ENCODE measurements at places on chromosomes 6 and 20. TPM values are rescaled to one million over a fixed set of nuclear protein-coding genes. Genes with fewer than 3 reads are reported as not detected.
A peak's percentile ranks its signal among the peaks of the same experiment; 100 is the strongest.

The NDUFAF4 gene
- total RNA-seq, result 45.9 TPM

The NMBR gene
- total RNA-seq, result 0.37 TPM

GRCh38 chr6:1423578-1423977 is 34.2 kb downstream of the FOXF2 start:
- DNase-seq, result no peak

GRCh38 chr6:151067684-151068596 is 171.8 kb upstream of the AKAP12 start:
- no peak for DNase-seq

The CRIP3 gene
- 17.2 TPM for total RNA-seq

DNA sequence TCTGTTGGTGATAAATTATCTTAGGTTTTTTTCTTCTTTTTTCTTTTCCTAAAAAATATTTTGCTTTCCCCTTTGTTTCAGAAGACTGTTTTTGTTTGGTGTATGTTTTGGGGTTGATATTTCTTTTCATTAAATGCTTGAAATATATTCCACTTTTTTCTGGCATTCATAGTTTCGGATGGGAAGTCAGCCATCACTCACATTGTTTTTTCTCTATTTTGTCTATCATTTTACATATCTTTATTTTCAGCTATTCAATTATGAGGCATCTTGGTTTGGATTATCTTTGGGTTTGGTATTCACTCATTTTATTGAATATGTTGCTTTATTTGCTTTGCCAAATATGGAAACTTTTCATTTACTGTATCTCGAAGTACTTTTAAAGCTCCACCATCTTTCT is 600.5 kb upstream of the EYS start:
- DNase-seq, result no peak

The TMEM151B gene
- total RNA-seq, result 108 TPM

DNA sequence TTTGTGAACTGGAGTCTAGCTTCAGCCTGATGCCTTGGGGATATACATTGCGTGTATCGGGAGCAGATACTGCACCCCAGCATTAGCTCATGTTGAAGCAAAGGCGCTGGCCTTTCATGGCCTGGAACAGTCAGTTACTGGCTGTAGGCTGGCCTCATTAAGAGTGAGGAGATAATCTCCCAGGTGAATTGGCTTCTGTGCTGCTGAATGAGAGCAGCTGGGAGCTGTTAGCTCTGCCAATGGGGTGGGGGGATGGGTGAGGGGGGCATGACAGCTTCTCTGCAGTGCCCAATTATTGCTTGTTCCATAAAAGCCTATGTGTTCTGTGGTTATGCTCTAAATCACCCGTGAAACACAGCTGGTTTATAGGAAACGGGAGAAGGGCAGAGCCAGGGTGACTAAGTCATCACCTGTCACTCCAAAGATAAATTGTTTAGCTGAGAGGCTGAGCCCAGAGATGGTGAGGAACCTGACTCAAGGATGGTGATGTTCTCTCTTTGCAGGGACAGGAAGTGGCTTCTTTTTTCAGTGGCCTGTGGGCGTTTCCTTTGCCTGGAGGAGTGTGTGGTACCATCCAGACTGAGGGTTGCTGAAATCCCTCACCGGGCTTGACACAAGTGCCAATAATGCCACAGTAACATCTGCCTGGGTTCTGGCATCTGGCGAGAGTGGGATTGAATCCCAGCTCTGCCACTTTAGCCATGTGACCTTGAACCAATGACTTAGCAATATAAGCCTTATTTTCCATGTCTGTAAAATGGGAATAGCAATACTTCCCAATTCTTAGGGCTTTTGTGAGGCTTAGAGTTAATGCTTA is 170.8 kb downstream of the BCAS1 start:
- DNase-seq, result no peak

The PTK6 gene
- total RNA-seq, result 0.36 TPM

- no peak for DNase-seq
These were observed 18.4 kb upstream of the AKAP7 start for GRCh38 chr6:131116755-131117360.

DNA sequence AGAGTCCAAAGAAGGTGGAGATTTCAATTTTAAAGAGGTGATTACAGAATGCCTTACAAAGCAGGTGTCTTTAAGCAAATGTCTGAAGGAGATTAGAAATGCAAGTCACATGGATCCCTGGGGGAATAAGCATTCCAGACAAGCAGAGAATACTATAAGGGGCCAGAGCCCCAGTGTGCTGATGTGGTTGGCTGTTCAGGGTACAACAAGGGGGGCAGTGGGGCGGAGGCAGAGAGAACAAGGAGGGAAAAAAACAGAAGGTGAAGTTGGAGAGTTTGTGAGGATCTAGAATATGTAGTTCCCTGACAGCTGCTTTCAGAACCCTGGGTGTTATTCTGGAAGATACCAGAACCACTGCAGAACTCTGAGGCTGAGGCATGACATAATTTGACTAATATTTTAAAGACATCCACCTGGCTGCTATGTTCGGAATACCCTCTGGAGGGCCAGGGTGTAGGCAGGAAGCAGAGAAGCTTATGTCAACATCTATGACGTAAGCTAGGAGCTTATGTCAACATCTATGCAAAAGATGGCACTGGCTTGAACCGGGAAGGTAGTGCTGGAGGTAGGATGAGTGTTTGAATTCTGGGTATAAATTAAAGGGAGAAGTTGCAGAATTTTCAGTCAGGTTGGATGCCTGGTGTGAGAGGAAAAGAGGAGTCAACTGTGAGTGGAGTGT is 276.3 kb upstream of the AGPAT4 start:
- no peak for DNase-seq

The PBOV1 gene
- not detected for total RNA-seq

The IPCEF1 gene
- total RNA-seq, result 152 TPM

DNA sequence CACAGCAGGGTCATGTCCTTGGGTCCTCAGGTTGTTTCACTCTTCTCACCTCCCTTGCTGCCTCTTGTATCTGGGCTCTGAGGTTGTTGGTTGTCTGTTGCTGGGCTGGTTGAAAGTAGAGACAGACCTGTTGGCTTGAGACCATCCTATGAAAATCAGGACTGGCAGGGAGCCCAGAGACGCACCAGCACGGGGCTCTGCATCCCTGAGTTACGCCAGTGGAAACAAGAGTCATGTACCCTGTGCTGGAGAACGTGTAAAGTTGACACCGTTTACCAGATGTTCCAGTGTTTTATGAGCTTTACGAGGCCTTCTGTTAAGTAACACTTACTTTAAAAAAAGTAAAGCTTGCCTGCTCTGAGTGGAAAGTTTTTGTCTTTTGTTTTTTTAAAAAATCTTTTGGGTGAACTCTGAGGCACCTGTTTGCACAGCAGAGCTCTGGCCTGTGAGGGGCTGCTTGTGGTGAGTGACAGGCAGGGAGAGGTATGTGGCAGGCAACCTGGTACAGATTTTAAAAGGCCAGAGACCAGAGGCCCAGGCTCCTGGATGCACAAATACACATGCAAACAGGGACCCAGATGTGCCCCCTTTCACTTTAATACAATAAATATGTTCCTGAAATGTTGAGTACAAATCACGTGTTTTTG is 260.0 kb upstream of the SUPT3H start:
- no peak for DNase-seq

The RNF39 gene
- total RNA-seq, result 0.26 TPM

- DNase-seq, result peak; percentile 28
These were observed 573 bp downstream of the SNX3 start for GRCh38 chr6:108260126-108260808.

GRCh38 chr6:85137865-85138264 is 312.0 kb upstream of the NT5E start:
- DNase-seq, result no peak

The MYH7B gene
- 15.4 TPM for total RNA-seq

The RGS17 gene
- 10.4 TPM for total RNA-seq

- no peak for DNase-seq
These were observed 74.8 kb downstream of the PHACTR1 start for GRCh38 chr6:12791371-12791770.

DNA sequence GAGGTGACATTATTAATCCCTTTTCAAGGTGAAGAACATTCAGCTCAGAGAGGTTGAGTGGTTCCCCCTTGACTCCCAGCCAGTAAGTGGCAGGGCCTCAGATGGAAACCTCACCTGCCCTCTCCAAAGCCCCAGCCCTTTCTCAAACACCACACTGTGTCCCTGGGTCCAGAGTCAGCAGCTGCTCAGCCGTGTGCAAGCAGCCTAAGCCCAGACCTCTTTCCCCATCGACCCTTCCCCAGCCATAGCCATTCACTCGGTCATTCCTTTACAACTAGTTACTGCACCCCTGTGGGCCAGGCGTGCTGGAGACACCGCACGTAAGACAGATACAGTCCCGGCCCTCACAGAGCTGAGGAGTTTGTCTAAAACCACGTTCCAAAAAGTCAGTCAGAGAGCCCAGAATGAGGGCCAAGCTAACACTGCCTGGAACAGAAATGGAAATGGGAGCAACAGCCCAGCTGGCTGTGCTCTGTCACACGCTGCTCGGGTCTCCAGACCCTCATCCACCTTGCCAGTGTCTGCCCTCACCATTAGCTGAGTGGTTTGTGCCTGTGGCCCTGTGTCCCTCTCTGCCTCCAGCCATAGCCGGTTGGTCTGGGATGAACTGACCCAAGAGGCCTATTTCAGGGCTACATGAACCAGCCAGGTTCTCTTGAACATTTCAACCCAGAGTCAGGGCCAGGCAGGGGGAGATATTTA is 29.6 kb downstream of the ZC3H12D start:
- DNase-seq, result no peak

All from dorsolateral prefrontal cortex (tissue), 122 donors.